Midbrain (tissue), 1 donor: ENCODE measurements at places on chromosomes 2 and 18.

GRCh38 chr18:9700261-9700796, 7.8 kb upstream of the RAB31 start:
- no peak for DNase-seq

GRCh38 chr2:235227590-235227989, 266.3 kb upstream of the AGAP1 start:
- DNase-seq: peak; percentile 35

- DNase-seq: no peak
Measured at GRCh38 chr2:168626096-168626495, 170.0 kb downstream of the CERS6 start.

DNA sequence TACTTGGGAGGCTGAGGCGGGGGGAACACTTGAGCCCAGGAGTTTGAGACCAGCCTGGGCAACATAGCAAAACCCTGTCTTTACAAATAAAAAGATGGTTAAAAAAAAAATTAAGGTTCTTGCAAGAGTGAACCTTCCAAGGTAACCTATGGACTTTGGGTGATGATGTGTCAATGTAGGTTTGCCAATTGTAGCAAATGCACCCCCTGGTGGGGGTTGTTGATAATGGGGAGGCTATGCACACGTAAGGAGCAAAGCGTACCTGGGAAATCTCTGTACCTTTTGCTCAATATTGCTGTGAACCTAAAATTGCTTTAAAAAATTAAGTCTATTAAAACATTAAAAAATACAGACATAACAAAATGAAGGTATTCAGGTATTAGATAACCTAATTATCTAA, 70.4 kb downstream of the CWC22 start:
- no peak for DNase-seq

DNA sequence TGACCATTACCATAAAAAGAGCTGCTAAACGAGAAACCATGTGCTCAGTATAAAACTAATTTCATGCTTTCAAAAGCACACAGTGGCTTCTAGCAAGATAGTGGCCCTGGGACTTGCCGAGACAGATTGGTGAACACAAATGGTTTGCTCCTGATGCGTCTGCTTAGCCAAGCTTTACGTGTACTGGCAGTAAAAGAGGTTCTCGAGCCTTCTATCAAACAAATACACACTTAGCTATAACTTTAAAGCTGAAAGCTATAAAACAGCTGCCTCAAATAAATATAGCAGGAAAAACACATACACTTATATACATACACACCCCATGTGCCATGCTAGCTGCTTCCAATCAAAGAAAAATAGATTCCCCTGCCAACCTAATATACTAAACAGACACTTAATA, 117.0 kb downstream of the ZNF385B start:
- DNase-seq: no peak

GRCh38 chr2:64063454-64063853, 44.2 kb upstream of the VPS54 start:
- no peak for DNase-seq

GRCh38 chr2:118176601-118177000, 88.3 kb downstream of the INSIG2 start:
- no peak for DNase-seq

DNA sequence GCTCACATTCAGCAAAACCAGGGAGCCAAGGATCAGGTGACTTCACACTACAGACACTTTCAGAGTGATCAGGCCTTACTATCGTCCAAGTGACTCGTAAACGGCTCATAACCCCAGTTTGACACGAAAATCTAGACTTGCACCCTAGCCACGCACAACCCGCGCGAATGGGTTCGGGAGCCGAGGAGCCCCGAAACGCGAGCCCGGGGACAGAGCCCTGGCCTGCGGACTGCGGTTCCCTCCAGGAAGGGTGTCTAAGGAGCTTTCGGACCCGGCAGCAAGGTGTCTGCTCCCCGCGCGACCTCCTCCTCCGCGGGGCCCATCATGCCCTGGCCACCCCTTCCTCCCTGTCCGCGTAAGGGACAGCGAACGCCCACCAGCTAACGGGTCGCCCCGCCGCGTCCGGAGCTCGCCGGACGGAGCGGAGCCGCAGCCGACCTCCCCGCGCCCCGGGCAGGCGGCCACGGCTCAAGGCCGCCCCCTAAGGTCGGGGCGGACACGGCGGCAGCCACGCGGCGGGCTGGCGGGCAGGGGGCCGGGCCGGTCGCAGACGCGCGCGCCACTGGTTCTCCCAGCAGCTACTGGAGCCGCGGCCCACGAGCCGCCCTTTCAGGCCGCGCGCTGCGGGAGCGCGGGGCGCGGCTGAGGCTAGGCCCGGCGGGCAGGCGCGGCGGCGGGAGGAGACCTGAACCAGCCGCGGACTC, 575 bp downstream of the ATL2 start:
- DNase-seq: peak; percentile 33

DNA sequence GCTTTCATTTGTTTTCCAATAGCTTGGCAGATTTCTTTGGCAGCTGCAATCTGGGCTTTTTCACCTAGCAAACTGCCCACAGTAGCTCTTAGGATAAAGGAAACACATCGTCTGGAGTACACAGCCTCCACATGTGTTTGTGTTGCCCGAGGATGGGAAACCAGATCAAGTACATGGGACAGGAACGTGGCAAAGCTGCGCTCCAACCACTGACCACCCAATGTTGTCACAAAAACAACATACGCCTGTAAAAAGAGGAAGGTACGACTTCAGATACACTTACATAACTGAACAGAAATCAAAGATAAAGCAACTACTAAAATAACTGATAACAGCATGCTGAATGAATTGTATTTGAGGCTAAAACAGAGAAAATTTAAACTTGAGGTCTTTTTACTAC, 15.5 kb downstream of the HEATR5B start:
- DNase-seq: no peak

DNA sequence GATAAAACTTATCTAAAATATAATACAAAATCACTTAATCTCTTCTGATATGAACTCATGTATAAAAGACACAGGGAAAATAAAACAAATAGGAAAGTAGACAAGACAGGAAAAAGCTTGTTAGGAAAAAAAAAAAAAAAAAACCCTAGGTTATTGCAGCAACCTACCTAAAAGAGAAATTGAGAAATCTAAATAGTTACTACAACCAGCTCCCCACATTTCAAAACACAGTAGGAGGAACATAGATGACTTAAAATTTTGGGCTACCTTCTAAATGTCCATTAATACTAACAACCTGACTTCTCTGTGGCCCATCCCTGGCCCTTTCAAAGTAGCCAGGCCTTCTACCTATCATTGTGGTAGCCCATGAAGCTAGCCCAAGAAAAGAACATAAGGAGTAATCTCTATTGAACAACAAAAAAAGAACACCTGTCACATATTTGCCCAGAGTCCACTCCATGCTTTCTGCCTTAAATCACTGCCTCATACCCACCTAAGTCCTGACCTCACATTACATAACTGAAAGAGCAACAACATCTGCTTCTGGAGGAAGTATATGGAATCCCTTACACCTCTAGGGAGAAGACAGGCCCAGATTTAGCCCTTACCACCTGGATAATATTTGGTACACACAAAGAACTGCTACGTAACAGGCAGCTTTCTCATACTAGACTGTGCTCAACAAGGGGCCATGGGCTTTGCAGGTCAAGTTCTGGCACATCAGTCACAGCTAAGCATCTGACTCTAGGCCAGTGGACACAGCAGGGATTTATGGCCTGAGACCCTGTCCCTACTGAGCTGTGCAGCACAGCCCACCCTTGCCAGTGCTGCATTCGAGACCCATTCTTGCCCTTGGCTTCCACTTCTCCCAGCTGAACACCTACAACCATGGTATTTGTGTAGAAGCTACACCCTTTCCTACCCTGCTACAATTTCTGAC, 8.5 kb downstream of the SUCLG1 start:
- no peak for DNase-seq
